ENCODE measurements at places on chromosomes 12 and 14. TPM values are rescaled to one million over a fixed set of nuclear protein-coding genes. Genes with fewer than 3 reads are reported as not detected.

DNA sequence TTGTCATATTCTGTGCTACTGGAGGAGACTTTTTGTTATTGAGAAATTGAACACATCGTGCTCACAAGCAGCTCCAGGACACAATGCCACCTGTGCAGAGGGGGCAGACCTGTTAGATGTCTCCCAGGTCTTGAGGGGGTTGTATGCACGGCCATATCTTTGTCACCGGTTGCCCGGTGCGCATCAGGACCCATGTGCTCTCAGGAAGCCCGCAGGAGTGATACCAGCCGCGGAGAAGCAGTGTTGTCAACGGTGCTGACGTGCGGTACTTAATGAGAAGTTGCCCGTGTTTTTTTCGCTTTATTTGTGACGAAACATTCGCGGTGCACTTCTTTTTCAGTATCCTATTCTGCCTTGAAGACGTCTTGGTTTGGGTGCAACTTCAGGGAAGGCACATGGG lies 128.2 kb upstream of the RTL1 start:
- no peak for DNase-seq

- no peak for DNase-seq
These were observed 42.6 kb upstream of the CHGA start for GRCh38 chr14:92880351-92880750.

GRCh38 chr14:31880935-31881334 lies 196.2 kb upstream of the ARHGAP5 start:
- DNase-seq = no peak

Gene CATSPERB
- 1.1 TPM for polyA plus RNA-seq

GRCh38 chr12:49483619-49484018 lies 55.2 kb upstream of the KCNH3 start:
- no peak for DNase-seq

- no peak for DNase-seq
These were observed 32.3 kb downstream of the DDX51 start for GRCh38 chr12:132111654-132112304.

Gene KCNH5
- polyA plus RNA-seq = 0.03 TPM

- DNase-seq = no peak
These were observed 44.0 kb upstream of the CEP83 start for GRCh38 chr12:94503619-94504018.

Gene NYNRIN
- polyA plus RNA-seq = 9.0 TPM

- DNase-seq = no peak
These were observed 372.9 kb downstream of the DPF3 start for GRCh38 chr14:72521045-72521444.

- DNase-seq = no peak
These were observed 19.0 kb upstream of the PELI2 start for GRCh38 chr14:56099081-56099797.

- DNase-seq = no peak
These were observed at the start of gene KCNH3 for GRCh38 chr12:49538510-49539403. Gene KCNH3, plus strand, starts transcription at chr12:49539030. Its CDS starts 387 bp downstream, at chr12:49539417.

Gene SLC10A1
- polyA plus RNA-seq = not detected

DNA sequence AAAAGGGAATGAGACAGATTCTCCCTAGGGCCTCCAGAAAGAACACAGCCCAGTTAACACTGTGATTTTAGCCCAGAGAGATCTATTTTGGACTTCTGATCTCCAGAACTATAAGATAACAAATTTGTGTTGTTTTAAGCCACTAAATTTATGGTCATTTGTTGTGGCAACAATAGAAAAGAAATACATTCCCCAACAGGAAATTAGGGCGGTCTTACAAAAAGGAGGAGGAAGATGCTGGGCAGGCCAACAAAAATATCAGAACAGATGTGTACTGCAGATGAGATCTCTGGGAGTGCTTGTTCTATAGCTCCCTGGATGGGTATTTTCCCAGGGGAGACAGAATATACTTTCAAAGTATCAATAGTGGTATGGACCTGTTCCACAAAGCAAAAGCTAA lies 32.0 kb upstream of the SOCS2 start:
- DNase-seq = no peak

GRCh38 chr14:38158468-38158867 lies 49.2 kb upstream of the SSTR1 start:
- no peak for DNase-seq

Gene SGPP1
- 17.6 TPM for polyA plus RNA-seq

DNA sequence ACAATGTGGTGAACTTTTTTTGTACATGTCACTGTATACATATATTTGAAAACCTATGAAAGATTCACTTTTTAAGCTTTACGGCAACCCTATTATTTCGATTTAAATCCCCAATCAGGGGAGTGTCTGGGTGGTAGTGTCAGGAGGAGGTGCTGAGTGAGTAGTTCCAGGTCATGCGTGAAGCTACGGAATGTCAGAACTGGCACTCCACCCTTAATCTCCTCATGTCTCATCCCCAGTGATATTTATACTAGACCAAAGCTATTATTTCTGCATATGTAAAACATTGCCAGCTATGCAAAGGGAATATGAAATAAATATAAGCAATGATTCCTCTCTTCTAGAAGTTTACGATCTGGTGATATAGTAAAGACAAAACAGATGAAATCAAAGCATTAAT lies 12.3 kb downstream of the NR1H4 start:
- no peak for DNase-seq

Gene SERPINA5
- polyA plus RNA-seq = not detected

Gene MYO1H
- not detected for polyA plus RNA-seq

- DNase-seq = no peak
These were observed 85.4 kb downstream of the CRACR2A start for GRCh38 chr12:3667485-3667884.

DNA sequence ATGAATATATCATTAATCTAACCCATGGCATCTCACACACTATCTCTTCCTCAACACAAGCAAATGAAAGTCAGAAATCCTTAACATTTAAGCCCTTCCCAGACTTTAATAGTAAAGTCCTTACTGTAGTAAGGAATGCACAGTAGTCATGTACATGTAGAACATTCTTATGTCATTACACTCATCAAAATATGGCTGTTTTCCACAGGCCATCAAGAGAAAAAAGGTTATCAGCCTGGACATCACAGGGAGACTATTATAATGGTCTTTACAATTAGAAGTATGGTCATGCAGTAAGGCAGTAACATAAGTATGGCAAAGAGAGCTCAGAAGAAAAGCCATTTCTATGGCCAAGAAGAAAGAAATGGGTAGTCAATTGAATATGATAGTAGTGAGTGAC lies 121.2 kb downstream of the SLC6A15 start:
- no peak for DNase-seq

- no peak for DNase-seq
These were observed 391.0 kb downstream of the ZFP36L1 start for GRCh38 chr14:68401855-68402254.

Gene SLC6A13
- polyA plus RNA-seq = 0.45 TPM

- DNase-seq = no peak
These were observed 32.6 kb downstream of the PPP2R5E start for GRCh38 chr14:63510538-63510937.

Gene TAOK3
- 44.1 TPM for polyA plus RNA-seq

- DNase-seq = no peak
These were observed 318.6 kb upstream of the DIO3 start for GRCh38 chr14:101242442-101243385.

Gene OR9K2
- polyA plus RNA-seq = not detected

Gene ESR2
- 0.06 TPM for polyA plus RNA-seq

- no peak for DNase-seq
These were observed 37.8 kb downstream of the PRPF40B start for GRCh38 chr12:49661191-49661590.

Gene APOF
- not detected for polyA plus RNA-seq

DNA sequence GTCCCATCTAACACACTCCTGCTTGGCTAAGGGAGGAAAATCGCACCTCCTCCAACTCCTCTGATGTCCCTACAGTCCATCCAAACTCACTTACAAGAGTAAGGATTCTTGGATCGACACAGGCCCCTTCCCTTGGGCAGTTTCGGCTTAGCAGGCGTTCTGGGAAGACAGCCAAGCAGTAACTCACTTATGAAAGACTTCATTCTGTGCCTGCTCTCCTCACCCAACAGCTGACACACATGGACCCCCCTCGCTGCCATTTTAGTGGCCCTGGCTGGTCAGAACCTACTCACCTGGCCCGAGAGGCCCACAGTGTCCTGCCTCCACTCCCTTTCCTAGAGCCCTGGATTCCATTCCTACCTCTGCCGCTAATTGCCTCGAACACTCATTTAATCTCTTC lies 52.3 kb upstream of the BCL2L14 start:
- DNase-seq = no peak

DNA sequence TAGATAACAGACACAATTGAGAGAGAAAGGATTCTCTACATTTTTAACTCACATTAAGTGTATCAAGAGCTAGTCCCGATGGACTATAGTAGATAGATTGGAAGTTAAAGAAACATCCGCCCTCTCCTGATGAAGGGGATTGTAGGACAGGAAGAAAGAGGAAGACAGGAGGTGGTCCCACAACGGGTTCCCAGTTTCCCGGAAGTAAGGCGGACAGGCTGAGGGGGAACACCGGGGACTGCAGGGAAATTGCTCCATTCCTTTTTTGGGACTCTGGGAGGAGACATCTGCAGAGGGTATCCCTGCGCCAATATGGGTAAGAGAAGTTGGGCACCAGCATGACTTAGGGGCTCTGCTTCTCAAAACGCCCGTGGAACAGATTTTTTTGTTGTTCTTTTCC lies 177.5 kb upstream of the ATF7IP start:
- DNase-seq = no peak

DNA sequence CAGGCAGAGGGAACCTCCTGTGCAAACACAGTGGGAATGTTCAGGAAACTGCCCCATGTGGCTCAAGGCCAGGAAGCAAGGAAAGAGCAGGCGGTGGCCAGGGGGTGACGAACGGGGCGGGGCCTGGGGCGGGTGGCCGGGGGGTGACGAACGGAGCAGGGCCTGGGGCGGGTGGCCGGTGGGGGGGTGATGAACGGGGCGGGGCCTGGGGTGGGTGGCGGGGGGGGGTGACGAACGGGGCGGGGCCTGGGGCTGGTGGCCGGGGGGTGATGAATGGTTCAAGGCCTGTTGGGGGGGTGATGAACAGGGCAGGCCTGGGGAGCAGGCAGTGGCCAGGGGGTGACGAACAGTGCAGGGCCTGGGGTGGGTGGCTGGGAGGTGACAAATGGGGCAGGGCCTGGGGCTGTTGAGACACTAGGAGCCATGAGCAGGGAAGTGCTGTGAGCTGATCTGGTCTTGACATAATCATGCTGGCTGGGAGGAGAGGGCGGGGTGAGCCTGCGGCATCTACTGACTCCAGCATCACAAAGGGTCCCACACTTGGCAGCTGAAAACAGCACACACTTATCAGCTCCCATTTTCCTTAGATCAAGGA lies 62.7 kb upstream of the FBRSL1 start:
- DNase-seq = no peak

- no peak for DNase-seq
These were observed 27.9 kb downstream of the CLEC9A start for GRCh38 chr12:10058387-10058786.

DNA sequence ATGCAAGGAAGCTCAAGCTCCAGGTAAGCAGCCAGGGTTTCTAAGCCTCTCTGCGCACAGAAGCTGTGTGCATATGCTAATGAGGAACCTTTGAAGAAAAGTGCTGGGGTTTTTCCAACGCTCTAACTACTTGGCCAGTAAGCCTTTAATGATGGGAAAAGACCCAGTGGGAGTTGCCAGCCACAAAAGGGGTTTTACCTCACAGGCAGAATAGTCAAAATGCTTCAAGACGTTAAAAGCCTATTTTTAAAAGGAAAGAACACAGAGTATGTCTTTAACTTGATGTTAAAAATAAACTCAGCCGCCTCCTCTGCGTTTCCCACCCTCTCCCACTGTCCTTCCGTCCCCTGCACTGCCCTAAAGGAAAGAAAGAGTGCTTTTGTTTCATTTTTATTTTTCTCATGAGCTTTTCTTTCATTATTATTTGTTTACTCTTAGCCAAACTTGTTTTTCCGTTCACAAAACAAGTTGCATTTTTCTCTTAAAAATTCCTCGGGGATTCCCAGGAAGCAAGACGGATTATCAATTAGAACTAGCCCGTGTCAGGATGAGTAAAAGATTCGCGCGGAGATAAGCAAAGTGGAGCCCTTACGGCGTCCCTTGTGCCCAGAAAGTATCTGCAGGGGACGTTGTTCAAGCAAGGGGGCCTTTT lies 209.8 kb upstream of the NUDT4 start:
- DNase-seq = no peak

Data from keratinocyte (primary cell).